ENCODE measurements at places on chromosomes 6 and 20. TPM values are rescaled to one million over a fixed set of nuclear protein-coding genes. Genes with fewer than 3 reads are reported as not detected.

- no peak for DNase-seq
Measured at GRCh38 chr20:49275216-49275615, 2.6 kb downstream of the ZNFX1 start.

GRCh38 chr6:93393554-93394074 is 25.7 kb downstream of the EPHA7 start:
- DNase-seq, result no peak

DNA sequence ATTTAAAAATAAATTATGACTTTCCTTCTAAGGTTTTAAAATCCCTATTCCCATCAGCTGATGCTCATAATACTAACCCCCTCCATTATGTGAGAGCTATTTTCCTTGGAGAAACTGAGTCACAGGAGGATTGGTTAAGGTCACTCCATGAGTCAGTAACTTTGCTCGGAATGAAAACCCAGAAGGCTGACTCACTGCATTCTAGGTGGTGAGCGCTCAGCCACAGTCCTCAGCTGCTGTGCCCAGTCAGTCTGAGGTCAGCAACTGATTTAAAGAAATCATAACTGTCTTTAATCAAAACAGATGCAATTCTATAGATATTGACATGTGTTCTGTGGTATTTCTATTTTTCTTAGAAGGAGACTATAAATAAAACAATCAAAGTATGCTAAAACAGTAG is 359.2 kb downstream of the GJA1 start:
- DNase-seq, result no peak

The PDCD2 gene
- 106 TPM for total RNA-seq

The PPP1R14C gene
- not detected for total RNA-seq

The GSTA2 gene
- not detected for total RNA-seq

The PAQR8 gene
- total RNA-seq, result 6.8 TPM

All from activated naive CD4-positive, alpha-beta T cell treated with anti-CD3 and anti-CD28 coated beads for 36 hours (primary cell).